ENCODE measurements at places on chromosomes 5 and 9. TPM values are rescaled to one million over a fixed set of nuclear protein-coding genes. Genes with fewer than 3 reads are reported as not detected.

MEGF9 gene
- total RNA-seq, result 8.5 TPM

IFNE gene
- total RNA-seq, result not detected

HMHB1 gene
- total RNA-seq, result not detected

NTNG2 gene
- 2.1 TPM for total RNA-seq

DNA sequence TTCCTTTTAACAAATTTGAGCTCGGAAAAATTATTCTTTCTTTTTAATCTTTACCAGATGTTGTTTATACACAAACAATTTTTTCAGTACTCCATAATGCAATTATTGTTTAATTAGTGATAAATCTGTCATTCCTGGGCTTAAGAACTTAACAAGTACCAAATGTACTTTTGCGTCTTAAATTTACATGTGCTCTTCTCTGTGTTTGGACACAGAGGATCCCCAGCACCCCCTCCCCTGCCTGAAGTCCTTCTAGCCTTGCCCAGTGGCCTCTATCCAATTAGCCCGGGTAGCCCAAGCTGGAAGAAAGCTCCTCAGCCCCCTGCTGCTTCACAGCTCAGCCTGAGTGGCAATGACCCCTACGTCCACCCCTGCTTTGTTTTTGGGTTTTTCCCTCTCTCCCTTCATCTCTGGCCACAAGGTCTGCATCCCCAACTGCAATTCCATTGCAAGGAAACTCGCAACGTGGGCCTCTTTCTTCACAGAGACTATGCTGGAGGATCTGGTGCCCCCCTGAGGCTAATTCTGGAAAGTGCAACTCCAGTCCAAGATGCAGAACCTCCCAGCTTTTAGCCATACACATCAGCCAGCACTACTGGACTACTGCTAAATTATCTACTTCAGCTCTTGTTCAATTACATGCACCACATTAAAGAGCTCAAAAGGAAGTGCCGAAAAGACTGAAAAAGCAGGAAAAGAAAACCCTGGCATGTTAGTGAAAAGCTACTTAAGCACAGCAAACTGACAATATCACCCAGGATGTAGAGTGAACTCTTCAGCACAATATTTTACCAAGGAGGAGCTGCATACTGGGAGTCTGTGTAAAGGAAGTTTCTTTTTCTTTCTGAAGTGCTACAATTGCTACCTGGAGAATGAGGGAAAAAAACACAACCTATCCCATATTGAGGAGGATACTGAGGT lies 186.2 kb downstream of the FANCC start:
- no peak for DNase-seq
- peaks cover 4% of the 10 kb centered on the region for H3K4me1 ChIP-seq
- H3K27me3 ChIP-seq, result no peaks in the 10 kb centered on the region
- H3K27ac ChIP-seq, result no peak overlapping the region
- no peak overlapping the region for H3K4me3 ChIP-seq

GRCh38 chr5:80963966-80964481 lies 3.9 kb downstream of the RASGRF2 start:
- H3K4me1 ChIP-seq, result peaks cover 11% of the 10 kb centered on the region
- H3K4me3 ChIP-seq, result no peak overlapping the region
- DNase-seq, result no peak
- no peaks in the 10 kb centered on the region for H3K36me3 ChIP-seq
- H3K27me3 ChIP-seq, result peaks cover 36% of the 10 kb centered on the region

- H3K36me3 ChIP-seq, result no peaks in the 10 kb centered on the region
- no peaks in the 10 kb centered on the region for H3K27me3 ChIP-seq
- no peaks in the 10 kb centered on the region for H3K4me1 ChIP-seq
- no peak overlapping the region for H3K27ac ChIP-seq
- no peak overlapping the region for H3K4me3 ChIP-seq
Observed at GRCh38 chr9:37968228-37968701, 64.3 kb upstream of the SLC25A51 start.

GRCh38 chr5:94081088-94081487 lies 339.7 kb upstream of the POU5F2 start:
- no peak for DNase-seq
- peaks cover 11% of the 10 kb centered on the region for H3K36me3 ChIP-seq
- H3K4me1 ChIP-seq, result peaks cover 27% of the 10 kb centered on the region
- H3K4me3 ChIP-seq, result no peak overlapping the region
- H3K27ac ChIP-seq, result no peak overlapping the region

DNA sequence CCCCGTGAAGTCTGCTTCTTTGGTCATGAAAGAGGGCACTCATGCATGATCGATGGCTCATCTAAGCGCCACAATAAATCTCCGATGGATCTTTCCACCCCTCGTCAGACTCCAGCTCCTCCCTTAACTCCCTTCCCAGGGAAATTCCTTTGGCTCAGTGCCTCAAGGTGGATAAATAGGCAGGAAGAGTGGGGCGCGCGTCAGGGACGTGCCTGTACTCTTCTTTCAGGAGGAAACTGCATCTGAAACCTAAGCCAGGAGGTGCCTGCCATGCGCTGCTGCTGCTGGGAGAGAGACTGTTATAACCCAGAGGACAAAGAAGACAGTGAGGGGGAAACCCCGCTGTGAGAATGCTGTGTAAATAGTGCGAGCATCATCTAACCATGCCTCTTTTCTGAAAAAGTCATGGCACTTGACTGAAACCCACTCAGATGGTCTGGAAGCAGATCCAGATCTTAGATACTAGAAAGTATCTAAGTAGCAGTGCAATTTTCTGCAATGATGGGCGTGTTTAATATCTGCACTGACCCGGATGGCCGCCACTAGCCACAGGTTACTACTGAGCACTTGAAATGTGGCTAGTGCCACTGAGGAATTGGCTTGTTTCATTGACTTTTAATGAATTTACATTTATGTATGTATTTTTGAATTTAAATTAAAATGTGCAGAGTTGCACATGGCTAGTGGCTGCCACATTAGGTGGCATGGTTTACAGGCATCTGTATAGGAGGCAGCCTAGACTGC lies 120.3 kb upstream of the BASP1 start:
- peaks cover 3% of the 10 kb centered on the region for H3K27me3 ChIP-seq
- no peak overlapping the region for H3K27ac ChIP-seq
- no peaks in the 10 kb centered on the region for H3K36me3 ChIP-seq

DNA sequence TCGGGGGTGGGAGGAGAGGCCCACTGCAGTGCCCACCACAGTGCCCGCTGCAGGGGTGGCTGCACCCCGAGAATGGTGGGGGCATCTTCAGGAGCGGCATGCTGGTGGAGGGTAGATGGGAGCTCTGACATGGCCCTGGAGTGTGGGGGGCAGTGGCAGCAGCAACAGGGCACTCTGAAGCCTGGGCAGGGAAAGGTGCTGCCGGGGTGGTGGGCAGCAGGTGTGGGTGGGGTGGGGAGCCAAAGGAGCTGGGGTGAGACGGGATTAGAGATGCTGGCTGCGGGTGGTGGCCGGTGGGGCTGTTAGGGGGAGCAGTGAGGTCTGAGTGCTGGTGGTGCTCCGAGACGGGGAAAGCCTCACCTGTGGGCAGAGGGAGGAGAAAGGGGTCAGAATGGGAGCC lies 18.0 kb downstream of the FAM193B start:
- H3K4me3 ChIP-seq, result no peak overlapping the region
- no peak for DNase-seq
- H3K4me1 ChIP-seq, result no peaks in the 10 kb centered on the region
- no peak overlapping the region for H3K27ac ChIP-seq

- peaks cover 87% of the 10 kb centered on the region for H3K4me1 ChIP-seq
- H3K4me3 ChIP-seq, result peak overlapping the region; percentile 80
- no peaks in the 10 kb centered on the region for H3K27me3 ChIP-seq
- H3K36me3 ChIP-seq, result peaks cover 58% of the 10 kb centered on the region
Observed at GRCh38 chr5:88819301-88819999, 63.5 kb downstream of the MEF2C start.

DNA sequence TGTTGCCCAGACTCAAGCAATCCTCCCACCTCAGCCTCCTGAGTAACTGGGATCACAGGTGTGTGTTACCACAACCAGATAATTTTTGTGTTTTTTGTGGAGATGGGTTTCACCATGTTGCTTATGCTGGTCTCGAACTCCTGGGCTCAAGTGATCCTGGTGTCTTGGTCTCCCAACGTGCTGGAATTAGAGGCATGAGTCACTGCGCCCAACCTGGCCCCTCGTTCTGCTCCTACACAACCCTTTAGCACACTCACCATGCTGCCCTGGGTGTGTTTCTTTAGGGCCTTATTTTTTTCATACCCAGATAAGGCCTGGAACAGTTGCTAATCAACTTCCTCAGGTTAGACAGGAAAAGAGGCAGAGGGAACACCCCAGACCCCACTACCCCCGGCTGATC lies 2.6 kb downstream of the PDZD2 start:
- no peak overlapping the region for H3K4me3 ChIP-seq
- DNase-seq, result no peak
- H3K27me3 ChIP-seq, result peaks cover 6% of the 10 kb centered on the region
- peaks cover 19% of the 10 kb centered on the region for H3K4me1 ChIP-seq

DNA sequence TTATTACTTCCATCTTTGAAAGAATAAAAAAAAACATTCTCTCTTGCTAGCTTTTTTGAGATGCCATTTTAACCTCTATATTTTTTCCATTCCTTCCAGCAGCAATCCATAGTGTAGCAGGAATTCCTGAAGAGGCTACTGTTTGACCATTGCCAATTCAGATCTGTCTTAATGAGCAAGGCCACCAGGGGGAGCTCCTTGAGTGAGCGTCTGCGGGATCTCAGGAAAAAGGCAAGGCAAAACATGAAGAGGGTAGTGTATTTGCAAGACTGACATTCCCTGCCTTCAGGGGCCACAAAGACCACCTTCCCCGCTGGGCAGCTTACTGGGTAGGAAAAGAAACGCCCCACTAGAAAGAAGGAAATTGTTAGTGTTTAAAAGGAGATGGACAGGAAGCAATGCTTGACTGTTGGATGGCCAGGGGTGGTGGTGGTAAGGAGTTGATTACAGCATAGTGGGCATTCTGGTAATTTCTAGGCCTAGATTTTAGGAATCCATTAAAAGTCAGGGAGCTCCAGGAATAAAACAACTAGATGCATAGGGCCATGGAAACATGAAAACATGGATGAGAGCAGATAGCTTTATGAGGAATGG lies 206.6 kb upstream of the HAPLN1 start:
- no peaks in the 10 kb centered on the region for H3K4me1 ChIP-seq
- H3K27me3 ChIP-seq, result no peaks in the 10 kb centered on the region
- H3K27ac ChIP-seq, result no peak overlapping the region
- H3K4me3 ChIP-seq, result no peak overlapping the region
- H3K36me3 ChIP-seq, result no peaks in the 10 kb centered on the region
- no peak for DNase-seq

Measured in activated B cell treated with CpG ODN at 0.5 μM for 24 hours (primary cell).